Activated CD4-positive, alpha-beta memory T cell treated with anti-CD3 and anti-CD28 coated beads for 36 hours (primary cell): ENCODE measurements at places on chromosomes 16 and 17. TPM values are rescaled to one million over a fixed set of nuclear protein-coding genes. Genes with fewer than 3 reads are reported as not detected.

The DPEP2NB gene
- not detected for total RNA-seq

DNA sequence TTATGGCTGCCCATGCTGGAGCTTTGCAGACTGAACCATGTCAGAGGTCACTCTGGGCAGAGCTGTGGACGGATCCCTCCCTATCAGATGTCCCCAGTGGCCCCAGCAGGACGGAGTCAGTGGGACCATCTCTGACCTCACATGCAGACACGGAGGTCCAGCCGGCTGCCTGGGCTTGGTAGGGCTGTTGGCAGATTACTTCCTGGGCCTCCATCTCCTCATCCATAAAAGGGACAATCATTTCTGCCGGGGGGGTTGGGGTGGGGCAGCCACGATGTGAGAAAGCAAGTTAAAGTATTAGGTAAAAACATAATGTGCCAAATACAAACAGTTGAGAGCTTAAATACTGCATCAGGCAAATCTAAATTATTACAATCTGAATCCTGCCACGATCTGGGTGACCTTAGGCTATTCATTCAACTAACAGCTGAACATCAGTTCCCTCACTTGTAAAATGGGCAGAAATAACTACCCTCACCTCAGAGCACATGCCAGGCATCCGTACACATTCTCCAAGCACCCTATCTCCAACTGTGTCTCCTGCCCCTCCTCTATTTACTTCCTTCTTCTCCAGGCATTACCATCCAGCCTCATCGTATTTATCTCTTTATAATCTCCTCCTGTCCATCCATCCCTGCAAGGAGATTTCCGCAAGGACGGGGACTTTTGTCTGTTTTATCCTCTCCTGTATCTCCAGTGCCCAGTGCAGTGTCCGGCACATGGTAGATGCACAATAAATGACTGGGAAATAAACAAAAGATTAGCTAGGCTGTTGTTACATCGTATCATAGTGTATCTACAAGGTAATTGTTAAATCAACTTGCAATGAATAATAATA, 192.3 kb upstream of the FOXF1 start:
- no peak for DNase-seq

- DNase-seq, result no peak
Measured at GRCh38 chr17:60326702-60327101, 65.2 kb downstream of the USP32 start.

GRCh38 chr17:19904412-19904811, 36.7 kb upstream of the ULK2 start:
- DNase-seq, result no peak

DNA sequence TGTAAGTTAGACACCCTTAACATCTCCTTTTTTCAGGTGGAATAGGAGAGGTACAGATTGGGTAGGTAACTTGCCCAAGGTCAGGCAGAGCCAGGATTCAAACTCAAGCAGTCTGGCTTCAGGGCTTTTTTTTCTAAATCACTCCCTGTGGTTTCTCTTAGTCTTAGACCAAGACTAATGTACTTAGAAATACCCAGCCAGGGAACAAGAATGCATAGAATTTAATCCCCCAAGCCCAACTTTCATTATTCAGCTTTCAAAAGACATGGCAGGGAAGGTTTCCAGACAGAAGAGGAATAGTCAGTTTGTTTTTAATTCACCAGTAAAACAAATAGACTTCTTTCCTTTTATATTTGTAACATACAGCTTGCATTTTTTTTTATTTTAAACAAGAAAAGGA, 305.2 kb upstream of the RBFOX1 start:
- no peak for DNase-seq

The CA5A gene
- not detected for total RNA-seq

DNA sequence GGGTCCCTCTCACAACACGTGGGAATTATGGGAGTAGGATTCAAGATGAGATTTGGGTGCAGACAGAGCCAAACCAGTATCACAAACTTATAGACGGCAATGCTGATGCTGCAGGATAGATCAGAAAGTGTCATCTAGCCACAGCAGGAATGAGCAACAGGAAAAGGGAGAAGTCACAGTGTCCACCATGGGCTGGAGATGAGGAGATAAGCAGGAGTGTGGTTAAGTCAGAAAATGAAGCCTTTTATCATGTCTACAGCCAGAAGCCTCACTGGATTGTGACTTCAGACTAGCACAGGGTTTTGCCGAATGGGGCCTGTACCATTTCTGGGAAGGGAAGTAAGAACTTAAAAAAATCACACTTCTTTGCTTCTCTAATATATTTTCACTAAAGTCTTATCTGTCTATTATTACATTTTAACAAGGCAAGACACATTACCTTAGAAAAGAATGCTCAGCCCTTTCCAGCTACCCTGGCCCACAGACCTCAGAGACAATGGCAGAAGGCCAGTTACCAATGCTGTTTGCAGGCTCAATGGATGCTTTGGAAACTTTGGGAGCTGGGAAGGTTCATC, 490.2 kb upstream of the SALL1 start:
- no peak for DNase-seq

GRCh38 chr17:79948945-79949655, 86.6 kb downstream of the TBC1D16 start:
- no peak for DNase-seq

GRCh38 chr17:36661047-36661666, 59.8 kb downstream of the MRM1 start:
- no peak for DNase-seq

The SEC14L5 gene
- total RNA-seq, result 0.07 TPM

DNA sequence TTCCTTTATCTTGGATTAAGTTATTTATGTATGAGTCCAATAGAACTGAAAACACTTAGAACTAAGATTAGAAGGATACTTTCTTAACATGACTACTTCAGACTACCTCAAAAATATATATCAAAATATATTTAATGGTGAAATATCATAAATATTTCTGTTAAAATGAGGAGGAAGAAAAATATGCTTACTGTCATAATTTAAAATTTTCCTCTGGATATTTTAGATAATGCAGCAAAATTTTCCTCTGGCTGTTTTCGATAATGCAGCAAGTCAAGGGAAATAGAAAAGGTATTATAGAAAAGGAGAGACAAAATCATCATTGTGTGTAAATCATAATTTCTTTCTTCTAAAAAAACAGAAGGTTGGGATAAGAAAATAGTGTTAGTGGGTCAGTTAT, 263.3 kb downstream of the HS3ST3A1 start:
- DNase-seq, result no peak
